ENCODE measurements at places on chromosomes 2 and 18. TPM values are rescaled to one million over a fixed set of nuclear protein-coding genes. Genes with fewer than 3 reads are reported as not detected.

The TUBA3D gene
- 835 TPM for total RNA-seq

The BIN1 gene
- 20.0 TPM for total RNA-seq

The RAB17 gene
- total RNA-seq = 3.7 TPM

The ANTXR1 gene
- total RNA-seq = 26.6 TPM

The CNTNAP5 gene
- total RNA-seq = not detected

The CD8B gene
- total RNA-seq = not detected

The PLEK gene
- total RNA-seq = 3.4 TPM

The PSMA8 gene
- not detected for total RNA-seq

DNA sequence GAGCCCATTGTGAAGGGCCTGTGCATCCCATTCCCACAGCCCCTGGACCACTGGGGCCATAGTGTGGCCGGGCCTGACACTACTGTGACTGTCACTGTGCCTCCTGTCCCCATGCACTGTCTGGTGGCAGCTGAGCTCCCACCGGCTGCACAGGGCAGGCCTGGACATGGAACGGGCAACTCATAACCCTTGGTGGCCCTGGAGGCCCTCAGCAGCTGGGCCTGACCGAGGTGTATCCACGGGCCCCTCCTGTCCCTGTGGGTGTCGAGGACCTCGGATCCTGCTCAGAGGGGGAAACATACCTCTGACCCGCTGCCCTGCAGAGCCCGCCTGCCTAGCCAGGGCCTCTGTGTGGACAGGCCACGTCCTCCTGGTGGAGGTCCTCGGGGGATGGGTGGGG is 7.8 kb upstream of the GAL3ST2 start:
- H3K4me3 ChIP-seq = no peak overlapping the region
- no peak overlapping the region for H3K27ac ChIP-seq
- peaks cover 1% of the 10 kb centered on the region for H3K27me3 ChIP-seq
- no peaks in the 10 kb centered on the region for H3K36me3 ChIP-seq

- no peak overlapping the region for H3K27ac ChIP-seq
- H3K4me3 ChIP-seq = no peak overlapping the region
- H3K36me3 ChIP-seq = no peaks in the 10 kb centered on the region
- H3K27me3 ChIP-seq = no peaks in the 10 kb centered on the region
These were observed 7.5 kb upstream of the BCL11A start for GRCh38 chr2:60560734-60561644.

DNA sequence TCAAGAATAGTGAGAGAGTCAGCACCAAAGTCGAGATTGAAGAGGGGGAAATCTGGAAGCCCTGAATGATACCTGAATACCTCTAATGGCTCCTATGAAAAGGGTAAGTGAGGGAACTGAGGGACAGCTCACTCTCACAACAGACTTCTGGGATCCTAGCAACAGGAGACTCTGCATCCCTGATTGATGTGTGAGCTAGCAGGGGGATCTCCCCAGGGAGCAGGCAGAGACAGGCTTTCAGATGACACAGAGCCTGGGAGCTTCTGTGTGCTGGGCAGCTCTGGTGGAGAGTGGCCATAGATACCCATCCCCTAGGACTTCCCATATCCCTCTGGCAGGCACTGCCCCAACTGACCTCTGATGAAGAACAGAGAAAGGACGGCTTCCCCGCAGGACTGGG is 206.2 kb downstream of the EXOC6B start:
- H3K4me1 ChIP-seq = peaks cover 4% of the 10 kb centered on the region
- H3K27me3 ChIP-seq = no peaks in the 10 kb centered on the region
- H3K27ac ChIP-seq = no peak overlapping the region
- H3K36me3 ChIP-seq = no peaks in the 10 kb centered on the region
- no peak for DNase-seq
- no peak overlapping the region for H3K4me3 ChIP-seq

GRCh38 chr2:68829749-68830148 is 41.4 kb downstream of the BMP10 start:
- peak overlapping the region; percentile 3 for H3K4me3 ChIP-seq
- peak overlapping the region; percentile 72 for H3K27ac ChIP-seq
- peaks cover 41% of the 10 kb centered on the region for H3K4me1 ChIP-seq
- no peaks in the 10 kb centered on the region for H3K27me3 ChIP-seq
- no peak for DNase-seq
- no peaks in the 10 kb centered on the region for H3K36me3 ChIP-seq

- H3K36me3 ChIP-seq = no peaks in the 10 kb centered on the region
- H3K4me1 ChIP-seq = peaks cover 32% of the 10 kb centered on the region
- H3K27me3 ChIP-seq = no peaks in the 10 kb centered on the region
- DNase-seq = peak; percentile 63
These were observed 156.0 kb downstream of the TANC1 start for GRCh38 chr2:159124441-159124911.

DNA sequence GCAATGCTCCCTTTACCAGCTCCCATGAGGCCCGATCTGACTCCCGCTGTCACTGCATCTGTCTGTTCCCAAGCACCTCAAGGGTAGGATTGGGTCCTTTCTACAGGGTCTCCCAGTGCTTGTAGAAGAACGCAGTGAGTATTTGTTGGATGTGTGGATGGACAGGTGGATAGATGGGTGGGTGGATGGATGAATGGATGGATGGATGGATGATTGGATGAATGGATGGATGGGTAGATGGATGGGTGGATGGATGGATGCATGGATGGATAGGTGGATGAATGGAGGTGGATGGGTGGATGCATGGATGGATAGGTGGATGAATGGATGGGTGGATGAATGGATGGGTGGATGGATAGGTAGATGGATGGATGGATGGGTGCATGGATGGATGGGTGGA is 91.6 kb downstream of the HS1BP3 start:
- H3K27me3 ChIP-seq = no peaks in the 10 kb centered on the region
- H3K27ac ChIP-seq = no peak overlapping the region
- H3K36me3 ChIP-seq = no peaks in the 10 kb centered on the region
- H3K4me1 ChIP-seq = no peaks in the 10 kb centered on the region
- H3K4me3 ChIP-seq = no peak overlapping the region

Data from heart left ventricle (tissue), 16 donors.